ENCODE measurements at places on chromosomes 3 and 15.

DNA sequence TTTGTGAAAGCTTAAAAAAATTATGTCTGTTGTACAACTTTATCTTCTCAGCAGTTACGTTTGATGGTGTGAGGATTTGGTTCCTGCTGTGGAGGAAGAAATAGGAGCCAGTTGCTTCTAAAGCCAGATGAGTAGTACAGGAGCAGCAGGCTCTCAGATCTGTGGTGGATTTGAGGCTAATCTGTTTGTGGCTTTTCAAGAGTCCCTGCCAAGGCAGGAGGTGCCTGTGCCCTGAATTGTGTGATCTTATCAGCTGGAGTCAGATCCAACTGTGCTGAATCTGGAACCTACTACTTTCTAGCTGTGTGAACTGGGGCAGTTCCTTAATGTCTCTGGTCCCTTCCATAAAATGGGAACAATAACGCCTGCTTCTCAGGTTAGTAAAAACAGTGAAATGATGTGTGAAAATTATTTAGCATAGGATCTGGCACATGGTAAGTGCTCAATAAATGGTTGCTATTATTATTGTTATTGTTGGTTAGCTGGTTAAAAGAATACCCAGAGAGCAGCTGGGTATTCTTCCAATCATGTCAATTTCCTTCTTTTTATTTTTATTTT, 7.7 kb downstream of the CLDN11 start:
- no peak for DNase-seq

DNA sequence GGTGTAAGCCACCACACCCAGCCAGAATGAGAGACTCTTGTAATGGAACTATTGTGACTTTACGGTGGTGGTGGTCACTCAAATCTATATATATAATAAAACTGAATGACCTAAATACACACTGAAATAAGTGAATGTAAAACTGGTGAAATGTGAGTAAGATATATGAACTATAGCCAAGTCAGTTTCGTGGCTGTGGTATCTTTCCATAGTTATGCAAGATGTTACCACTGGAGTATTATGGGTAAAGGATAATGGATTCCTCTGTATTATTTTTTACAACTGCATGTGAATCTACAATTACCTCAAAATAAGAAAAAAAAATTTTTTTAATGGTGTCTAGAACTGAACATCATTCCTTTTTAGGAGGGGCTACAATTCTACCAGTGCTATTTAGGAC, 21.9 kb downstream of the PIK3CB start:
- DNase-seq, result no peak

DNA sequence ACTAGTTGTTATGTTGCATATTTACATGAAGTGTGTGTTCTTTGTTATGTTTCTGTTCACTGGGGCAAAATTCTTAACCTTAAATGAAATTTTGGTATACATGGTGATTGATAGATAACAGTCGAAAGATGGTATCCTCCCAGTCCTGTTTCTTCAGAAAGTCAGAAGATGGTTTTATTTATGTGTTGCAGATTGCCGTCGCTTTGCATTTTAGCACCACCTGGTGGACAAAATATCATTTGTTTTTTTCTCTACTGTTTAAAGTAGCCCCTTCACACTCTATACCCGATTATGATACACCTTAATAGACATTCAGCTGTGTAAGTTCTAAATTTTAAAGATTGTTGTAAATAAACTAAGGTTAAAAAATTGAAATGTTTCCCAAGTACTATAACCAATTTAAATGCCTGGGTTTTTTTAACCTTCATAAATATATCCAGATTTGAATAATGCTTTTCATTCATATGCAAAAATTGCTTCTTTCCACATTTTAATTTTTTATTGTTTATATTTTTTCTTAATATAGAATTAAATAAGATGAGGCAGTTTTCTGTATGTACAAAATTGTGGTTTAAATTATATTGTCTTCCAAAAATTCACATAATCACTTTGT, 152.2 kb downstream of the ALCAM start:
- DNase-seq, result peak; percentile 6

GRCh38 chr3:64867224-64867623, 179.4 kb upstream of the ADAMTS9 start:
- DNase-seq, result no peak

- no peak for DNase-seq
Measured at GRCh38 chr15:97684249-97684648, 276.3 kb upstream of the ARRDC4 start.

GRCh38 chr3:186090901-186091300, 18.0 kb downstream of the ETV5 start:
- no peak for DNase-seq

- DNase-seq, result peak; percentile 33
Measured at GRCh38 chr3:129439226-129439816, 427 bp downstream of the MBD4 start.

All from CD4-positive, alpha-beta T cell (primary cell).